ENCODE measurements at places on chromosomes 4 and X. TPM values are rescaled to one million over a fixed set of nuclear protein-coding genes. Genes with fewer than 3 reads are reported as not detected.

The CHRDL1 gene
- 2.2 TPM for total RNA-seq

The NAA11 gene
- total RNA-seq, result not detected

The GAGE2A gene
- total RNA-seq, result not detected

The CTAG1B gene
- not detected for total RNA-seq

The INTU gene
- 2.4 TPM for total RNA-seq

The NR3C2 gene
- 17.3 TPM for total RNA-seq

The TMEM271 gene
- not detected for total RNA-seq

The CDS1 gene
- 0.37 TPM for total RNA-seq

The KLKB1 gene
- total RNA-seq, result 0.91 TPM

The NOX1 gene
- total RNA-seq, result not detected

All from psoas muscle (tissue), 8 donors.